Foreskin melanocyte (primary cell): ENCODE measurements at places on chromosomes 3 and 15.
A peak's percentile ranks its signal among the peaks of the same experiment; 100 is the strongest.

- peak; percentile 3 for DNase-seq
These were observed 1.2 kb downstream of the GABRB3 start for GRCh38 chr15:26771578-26772153.

- DNase-seq = no peak
These were observed 81.5 kb downstream of the ULK4 start for GRCh38 chr3:41880387-41880786.

DNA sequence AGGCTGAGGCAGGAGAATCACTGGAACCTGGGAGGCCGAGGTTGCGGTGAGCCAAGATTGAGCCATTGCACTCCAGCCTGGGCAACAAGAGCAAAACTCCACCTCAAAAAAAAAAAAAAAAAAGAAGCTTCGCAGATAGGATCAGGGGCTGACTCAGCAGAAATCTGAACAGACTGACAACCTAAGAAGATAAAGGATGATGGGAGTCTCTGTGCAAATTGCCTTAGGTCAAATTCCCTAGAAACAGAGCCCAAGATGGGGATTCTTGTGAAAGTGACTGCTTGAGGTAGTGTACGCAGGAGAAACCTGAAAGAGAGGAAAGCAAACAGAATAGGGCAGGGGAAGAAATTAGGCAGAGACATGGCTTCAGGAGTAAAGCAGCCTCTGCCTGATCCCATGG, 160.8 kb upstream of the LRIG1 start:
- DNase-seq = no peak

DNA sequence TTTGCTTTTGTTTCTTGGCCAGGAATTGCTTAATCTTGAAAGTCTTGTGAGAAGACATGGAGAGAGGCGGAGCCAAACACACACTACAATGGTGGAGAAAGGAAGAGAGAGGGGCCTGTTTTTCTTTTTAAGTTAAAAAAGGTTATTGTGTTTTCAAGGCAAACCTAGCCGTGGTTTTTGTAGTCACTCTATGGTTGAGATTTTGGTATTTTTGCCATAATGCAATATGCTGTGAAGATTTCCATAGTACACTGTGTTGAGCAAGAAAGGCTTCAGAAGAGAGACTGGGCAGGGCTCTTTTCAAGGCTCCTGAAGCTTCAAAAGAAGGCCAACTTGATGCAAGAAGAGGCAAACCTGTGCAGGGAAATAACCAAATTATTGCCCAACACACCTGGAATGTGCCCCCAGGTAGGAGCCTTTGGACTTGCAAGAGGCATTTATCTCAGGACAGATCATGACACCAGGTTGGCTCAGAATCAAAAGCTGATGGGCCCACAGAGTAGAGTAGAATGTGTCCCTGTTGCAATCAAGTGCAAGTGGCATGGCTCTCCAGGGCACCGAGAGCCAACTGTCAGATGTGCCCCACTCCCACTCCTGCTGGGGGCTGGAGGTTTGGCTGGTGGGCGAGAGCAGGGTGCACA, 22.1 kb downstream of the AMOTL2 start:
- no peak for DNase-seq

DNA sequence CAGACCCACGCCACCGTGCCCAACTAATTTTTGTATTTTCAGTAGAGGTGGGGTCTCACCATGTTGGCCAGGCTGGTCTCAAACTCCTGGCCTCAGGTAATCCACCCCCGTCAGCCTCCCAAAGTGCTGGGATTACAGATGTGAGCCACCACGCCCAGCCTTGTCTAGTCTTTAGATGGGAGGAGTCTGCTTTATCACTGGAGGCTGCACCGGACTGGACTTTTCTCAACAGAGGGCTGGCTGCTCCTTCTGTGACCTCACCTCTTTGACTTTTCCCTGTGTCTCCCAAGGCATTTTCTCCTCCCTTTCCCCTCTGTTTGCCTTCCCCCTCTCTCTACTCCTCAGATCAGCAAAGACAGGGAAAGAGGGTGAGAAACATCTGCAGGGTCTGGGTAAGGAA, 28.5 kb downstream of the SLCO2A1 start:
- no peak for DNase-seq

DNA sequence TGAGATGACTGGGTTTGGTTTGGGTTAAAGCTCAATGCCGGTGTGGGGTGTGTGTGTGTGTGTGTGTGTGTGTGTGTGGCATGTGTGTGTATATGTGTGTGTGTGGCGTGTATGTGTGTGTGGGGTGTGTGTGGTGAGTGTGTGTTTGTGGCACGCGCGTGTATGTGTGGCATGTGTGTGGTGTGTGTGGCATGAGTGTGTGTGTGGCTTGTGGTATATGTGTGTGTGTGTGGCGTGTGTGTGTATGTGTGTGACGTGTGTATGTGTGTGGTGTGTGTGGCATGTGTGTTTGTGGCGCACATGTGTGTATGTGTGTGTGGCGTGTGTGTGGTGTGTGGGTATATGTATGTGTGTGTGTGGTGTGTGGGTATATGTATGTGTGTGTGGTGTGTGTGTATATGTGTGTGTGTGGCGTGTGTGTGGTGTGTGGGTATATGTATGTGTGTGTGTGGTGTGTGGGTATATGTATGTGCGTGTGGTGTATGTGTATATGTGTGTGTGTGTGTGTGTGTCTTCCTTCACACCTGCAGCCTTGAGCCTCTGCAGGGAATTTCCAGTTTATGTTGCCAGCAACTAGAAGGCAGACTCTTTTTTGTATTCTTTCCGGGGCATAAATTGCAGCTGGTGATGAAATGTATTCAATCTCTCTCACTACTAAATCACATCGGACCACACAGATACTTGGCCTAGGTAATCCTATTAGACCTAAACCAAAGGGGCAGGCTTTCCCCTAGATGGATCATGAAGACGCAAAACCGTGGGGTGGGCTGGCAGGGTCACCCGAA, 34.8 kb downstream of the CHRD start:
- no peak for DNase-seq

GRCh38 chr3:126356373-126357264, 589 bp downstream of the KLF15 start:
- no peak for DNase-seq

DNA sequence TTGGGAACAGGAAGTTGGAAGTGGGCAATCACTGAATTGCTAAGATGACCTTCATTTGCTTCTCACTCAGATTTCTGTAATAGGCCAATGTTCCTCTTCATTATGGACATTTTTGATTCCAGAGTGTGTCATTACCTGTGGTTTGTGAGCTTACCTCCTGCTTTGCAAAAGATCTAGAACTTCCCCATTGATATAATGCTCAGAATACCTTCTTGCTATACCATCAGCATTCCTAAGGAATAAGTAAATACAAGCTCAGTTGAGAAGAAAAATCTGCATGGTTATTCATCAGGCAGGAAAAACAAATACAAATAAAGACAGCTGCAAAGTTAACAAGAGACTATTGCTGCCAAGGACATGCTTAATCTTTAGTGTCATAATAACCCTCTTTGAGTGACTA, 5.6 kb upstream of the RPL14 start:
- no peak for DNase-seq

DNA sequence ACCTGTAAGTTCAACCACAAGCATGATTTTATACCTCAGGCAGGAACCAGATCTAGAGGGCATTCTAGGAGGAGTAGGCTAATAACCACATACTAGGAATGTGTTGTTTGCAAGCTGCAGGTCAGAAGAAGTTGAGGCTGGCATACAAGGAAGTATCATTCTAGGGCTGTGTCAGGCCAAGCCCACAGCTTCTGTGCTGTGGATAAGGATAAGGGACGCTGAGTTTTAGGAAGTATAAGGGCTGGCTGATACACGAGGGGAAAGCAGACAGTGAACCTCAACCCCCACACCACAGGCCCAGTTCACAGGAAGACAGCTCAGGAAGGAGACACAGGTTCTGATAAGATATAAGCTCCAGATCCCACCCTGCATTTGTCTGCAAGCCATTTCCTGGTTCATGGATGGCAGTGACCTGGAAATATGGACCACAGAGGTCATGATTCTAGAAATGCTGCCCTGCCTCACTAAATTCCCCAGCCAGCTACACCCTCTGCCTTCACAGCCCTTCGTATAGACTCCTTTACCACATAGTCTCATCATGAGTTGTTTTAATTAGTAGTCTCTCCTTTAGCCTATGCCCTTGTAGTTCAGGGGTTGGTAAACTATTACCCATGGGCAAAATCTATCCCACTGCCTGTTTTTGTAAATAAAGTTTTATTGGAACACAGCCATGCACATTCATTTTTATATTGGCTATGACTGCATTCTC, 260.7 kb downstream of the OPA1 start:
- no peak for DNase-seq

DNA sequence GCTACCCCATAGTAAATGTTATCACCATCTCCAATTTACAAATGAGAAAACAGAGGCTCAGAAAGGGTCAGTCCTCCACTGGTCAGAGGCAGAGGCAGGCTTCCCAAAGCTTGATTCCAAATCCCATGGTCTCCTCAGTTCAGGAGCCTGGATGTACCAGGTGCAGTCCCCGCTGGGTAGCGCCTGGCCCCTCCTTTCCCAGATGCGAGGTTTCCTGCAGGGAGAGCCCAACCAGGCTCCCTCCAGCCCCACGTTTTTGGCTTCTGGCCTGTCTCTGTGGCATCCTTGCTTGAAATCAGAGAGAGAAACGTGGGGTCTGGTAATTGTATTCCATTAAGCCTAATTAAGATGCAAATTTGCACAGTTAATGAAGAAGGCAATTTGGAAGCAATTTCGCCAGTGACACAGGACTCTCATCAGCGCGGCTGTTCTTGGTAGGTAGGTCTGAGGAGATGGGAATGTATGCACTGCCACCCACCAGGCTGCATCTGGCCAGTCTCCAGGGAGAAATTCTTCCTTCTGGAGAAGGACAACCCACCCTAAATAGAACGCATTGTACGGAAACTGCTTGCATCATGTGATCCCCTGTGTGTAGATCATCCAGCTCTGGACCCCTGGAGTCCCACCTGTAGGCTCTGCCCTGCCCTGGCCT, 50.5 kb downstream of the HRH1 start:
- no peak for DNase-seq
